ENCODE measurements at places on chromosomes 12 and 14.

DNA sequence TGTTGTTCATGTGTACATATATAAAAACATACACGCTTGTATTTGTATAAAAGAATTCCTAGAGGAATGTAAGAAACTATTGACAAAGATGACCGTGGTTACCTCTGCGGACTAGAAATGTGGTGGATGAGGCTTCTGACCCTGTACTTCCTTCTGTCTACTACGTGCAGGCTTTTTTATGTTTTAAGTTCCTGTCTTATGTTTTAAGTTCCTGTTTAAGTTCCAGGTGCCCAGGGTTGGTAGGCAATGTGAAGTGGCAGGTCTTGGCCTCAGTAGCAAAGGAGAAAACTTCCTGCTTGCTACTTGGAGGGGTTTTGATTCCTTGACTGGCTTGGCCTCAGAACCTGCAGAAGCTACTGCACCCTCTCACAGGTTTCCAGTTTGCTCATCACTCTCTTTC is 11.6 kb downstream of the POMT2 start:
- DNase-seq, result no peak

DNA sequence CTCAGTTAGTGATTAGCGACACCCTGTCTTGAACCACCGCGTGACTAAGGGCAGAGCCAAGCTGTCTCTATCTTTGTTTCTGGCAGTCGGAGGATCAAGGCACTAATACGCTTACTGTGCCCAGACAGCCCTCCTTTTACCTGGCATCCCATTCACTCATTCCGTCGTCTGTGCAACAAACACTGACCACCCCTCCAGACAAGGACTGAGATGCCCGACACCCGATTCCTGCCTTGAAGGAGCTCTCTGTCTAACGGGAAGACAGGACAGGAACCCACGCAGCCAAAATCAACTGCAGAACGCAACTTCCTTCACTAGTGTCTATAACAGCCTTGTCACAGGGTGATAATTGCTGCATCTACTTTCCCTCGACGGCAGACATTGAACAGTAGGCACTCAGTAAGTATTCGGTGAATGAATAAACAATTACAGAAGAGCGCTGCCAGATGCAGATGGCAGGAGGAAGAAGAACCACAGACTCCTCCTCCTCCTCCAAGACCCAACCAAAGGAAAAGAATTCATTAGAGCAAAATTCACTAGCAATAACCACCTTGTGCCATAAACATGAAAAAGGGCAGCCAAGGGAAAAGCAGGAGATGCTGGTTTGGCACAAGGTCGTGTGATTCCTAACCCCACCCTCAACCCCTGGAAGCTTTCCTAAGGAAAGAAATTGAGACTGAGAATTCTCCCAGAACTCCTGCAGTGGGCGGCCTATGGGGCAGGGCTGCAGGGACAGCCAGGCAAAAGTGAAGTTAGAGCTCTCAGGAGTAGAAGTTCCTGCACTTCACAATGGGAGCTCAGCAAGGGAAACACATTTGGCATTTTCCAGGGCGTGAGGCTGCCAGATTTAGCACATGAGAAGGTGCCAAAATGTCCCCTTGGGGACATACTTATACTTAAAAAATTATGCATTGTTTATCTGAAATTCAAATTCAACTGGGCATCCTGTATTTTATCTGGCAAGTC is 186.6 kb upstream of the DIO3 start:
- no peak for DNase-seq

DNA sequence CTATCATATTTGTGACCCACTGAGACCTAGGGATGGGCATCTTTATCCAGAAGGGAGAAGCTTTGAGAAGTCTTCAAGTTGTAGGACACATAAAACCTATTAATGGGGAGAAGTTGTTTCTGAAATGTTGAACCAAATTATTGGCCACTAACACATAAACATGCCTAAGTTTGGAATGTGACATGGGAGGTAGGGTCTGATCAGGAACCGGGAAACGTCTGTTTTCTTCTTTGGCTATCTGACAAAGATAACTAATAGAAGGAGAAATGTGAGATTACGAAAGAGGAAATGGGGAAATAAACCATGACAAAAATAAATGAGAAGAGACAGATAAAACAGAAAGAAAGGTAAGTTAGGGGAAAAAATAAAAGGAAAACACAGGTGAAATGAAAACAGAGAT is 425.2 kb downstream of the EGLN3 start:
- DNase-seq, result no peak

GRCh38 chr12:121823101-121823726 is 19.4 kb downstream of the SETD1B start:
- no peak for DNase-seq

DNA sequence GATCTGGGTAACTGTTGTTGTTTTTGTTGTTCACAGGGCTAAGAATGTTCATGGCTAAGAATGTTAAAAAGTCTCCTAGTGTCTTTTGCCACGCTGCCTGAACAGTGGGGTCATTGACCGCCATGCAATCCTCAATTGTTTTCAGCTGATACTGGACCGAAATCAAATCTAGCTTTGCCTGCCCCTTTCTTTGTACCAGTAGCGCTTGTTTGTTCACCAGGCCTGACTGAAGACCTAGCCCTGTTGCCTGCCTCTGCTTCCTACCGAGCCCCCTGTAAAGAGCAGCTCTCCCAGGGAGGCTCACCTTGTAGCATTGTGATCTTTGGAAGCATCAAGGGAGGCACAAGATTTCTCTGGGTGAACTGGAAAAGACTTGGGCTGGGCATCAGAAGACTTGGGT is 6.7 kb downstream of the PSEN1 start:
- no peak for DNase-seq

GRCh38 chr12:62971769-62972525 is 37.0 kb upstream of the PPM1H start:
- DNase-seq, result no peak

DNA sequence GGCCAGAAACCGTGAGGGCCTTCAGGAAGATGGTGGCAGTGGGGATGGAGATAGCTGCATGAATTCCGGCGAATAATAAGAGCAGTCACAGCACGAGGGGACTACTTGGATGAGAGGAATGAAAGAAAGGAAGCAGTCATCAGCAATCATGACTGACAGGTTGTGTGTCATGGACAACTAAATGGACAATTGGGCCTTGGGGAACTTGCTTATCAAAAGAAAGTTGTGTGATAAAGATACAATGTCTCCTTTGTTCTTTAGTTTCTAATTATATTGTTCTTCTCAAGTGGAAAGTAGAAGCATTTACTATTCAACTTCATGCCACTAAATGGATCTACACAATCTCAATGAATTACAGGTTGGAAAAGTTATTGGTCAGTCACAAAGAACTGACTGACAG is 130.5 kb downstream of the TMTC1 start:
- DNase-seq, result no peak

DNA sequence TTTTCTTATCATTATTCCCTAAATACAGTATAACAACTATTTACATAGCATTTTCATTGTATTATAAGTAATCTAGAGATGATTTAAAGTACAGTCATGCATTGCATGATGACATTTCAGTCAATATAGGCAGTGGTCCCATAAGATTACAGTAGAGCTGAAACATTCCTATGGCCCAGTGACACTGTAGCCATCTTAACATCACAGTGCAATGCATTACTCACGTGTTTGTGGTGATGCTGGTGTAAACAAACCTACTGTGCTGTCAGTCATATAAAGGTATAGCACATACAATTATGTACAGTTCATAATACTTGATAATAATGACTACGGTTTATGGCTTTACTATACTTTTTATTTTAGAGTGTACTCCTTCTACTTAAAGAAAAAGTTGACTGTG is 13.3 kb downstream of the LLPH start:
- no peak for DNase-seq

GRCh38 chr14:75341620-75342019 is 63.0 kb downstream of the FOS start:
- DNase-seq, result no peak

GRCh38 chr12:89391726-89392336 is 39.5 kb upstream of the DUSP6 start:
- no peak for DNase-seq

DNA sequence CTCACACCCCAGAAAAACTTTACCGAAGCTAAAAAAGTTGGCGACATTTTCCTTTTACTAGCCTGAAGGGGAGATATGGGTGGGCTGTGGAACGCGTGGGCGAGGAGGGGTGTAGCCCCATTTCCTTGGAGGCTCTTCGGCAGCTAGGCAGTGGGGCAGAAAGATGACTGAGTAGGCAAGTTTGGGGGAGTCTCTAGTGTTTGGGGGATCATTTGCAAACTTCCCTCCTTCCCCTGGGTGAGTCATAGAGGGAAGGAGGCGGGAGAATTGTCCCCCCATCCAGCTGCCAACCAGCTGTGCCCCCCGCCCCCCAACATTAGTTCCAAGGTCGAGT is 2.3 kb downstream of the GLI1 start:
- DNase-seq, result no peak

- no peak for DNase-seq
Measured at GRCh38 chr12:78060186-78060585, 229.5 kb downstream of the NAV3 start.

DNA sequence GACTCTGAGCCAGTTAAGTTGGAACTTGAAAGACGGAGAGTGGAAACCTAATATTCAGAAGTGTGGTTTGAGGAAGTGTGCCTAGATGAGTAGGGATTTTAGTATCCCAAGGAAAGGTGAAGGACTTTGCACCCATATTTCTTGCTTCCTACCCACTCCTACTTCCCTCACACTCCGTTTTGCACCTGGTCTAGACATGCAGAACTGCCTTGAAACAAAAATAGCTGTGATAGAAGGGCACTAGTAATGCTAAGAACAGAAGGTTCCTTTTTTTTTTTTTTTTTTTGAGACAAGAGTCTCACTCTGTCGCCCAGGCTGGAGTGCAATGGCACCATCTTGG is 732 bp upstream of the ARF3 start:
- DNase-seq, result no peak

- DNase-seq, result no peak
Measured at GRCh38 chr14:89626233-89626806, 209.3 kb upstream of the FOXN3 start.

DNA sequence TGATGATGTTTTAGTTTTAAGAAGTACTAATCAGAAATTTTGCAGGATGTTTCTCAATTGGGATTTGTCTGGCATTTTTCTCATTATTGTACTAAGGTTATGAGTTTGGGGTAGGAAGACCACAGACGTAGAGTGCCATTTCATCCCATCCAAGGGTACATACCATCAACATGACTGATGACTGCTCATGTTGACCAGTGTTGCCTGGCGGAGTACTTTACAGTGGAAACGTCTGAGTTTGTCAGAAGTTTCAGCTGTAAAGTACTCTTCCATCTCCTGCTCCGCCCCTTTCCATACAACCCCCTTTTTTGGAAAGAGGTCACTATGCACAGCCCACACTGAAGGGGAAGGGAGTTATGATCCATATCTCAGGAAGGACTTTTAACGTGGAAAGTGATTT is 74.2 kb downstream of the RCOR1 start:
- DNase-seq, result no peak

DNA sequence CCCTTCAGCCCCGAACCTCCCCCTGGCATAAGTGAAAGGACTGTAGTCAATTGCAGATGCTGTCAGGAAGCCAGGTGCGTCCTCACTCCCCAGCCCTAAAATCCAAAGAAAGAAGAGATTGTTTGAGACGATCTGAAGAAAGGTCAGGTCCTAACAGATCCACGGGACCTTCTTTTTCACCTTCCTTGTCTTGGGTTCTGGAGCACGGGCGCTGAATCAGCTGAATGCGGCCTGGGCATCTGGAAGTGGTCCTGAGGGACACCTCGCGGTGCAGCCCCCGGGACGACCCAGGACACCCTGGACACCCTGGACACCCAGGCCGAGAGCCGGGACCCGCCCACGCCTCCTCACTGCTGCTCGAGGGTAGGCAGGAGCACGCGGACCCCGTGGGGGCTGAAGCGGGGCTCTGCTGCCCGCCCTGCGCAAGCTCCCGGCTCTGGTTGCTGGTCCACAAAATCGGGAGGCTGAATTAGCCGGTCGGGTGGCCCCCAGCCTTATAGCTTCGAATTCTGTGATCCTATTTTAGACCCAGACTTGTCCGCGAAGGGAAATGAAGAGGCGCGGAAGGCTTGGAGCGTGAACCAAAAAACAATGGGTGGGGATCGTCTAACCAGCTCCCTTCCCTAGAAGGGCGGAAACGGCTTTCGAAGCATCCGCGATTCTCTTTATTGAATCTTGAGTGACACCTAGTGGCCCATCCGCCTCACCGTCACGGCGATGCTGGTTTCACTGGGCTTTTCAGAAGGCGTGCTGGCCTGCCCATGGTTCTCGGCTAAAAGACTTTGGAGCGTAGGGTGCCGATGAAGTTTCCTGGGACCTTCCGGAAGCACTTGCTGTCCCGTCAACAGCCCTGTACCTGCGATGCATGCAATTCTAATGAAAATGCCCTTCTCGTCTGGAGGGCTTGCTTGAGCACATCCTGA is 46.4 kb upstream of the PLXNC1 start:
- DNase-seq, result peak; percentile 69

GRCh38 chr12:63103494-63104131 is 47.4 kb downstream of the AVPR1A start:
- DNase-seq, result no peak

DNA sequence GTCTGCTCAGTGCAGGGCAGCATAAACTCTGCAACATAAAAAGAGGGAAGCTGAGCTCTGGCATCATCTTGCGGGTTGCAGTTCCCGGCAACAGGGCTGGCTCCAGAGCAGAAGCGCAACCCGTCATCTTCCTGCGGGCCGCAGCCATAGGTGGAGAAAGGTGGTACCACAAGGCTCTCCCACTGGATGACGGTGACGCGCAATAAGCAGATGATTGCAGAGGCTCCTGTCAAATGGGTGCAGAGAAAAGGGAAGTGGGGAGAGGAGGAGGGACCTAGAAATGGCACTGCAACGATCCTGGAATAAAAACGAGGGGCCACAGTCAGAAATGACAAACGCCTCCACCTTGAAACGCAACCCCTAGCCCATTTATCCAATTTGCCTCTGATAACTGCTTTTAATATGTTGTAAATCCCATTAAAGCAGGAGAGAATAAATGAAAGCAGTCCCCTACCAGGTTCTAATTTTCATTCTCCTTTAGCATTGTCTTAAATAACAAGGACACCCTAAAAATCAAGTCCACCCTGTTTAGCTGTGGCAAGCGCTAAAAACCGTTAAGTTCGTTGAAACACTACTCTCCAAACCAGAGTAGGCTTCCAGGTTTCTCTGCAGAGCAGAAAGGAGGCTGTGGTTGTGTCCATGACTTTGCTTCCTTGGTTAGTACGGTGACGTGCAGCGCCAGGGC is 30.9 kb upstream of the TUBA1C start:
- peak; percentile 26 for DNase-seq

GRCh38 chr12:70043490-70044138 is 199.6 kb upstream of the CNOT2 start:
- no peak for DNase-seq

- DNase-seq, result no peak
Measured at GRCh38 chr14:99569725-99570543, 34.1 kb downstream of the CCDC85C start.

- no peak for DNase-seq
Measured at GRCh38 chr14:95885866-95886265, 9.2 kb downstream of the TUNAR start.

DNA sequence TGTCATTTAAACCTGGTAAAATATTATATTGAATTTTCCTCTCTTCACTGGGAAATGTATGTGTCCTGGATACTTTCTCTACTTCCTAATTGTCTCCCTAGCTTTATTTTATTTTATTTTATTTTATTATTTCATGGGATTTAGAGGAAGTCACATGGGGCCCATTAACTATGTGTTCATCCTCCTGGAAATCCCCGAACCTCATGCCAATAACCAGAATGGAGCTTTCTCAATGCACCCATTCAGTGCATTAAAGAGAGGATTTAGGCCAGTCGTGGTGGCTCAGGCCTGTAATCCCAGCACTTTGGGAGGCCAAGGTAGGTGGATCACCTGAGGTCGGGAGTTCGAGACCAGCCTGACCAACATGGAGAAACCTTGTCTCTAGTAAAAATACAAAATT is 1.3 kb upstream of the RPGRIP1 start:
- no peak for DNase-seq

Data from stimulated activated CD4-positive, alpha-beta T cell treated with anti-CD3 and anti-CD28 coated beads, TNF-alpha, amount 100 ng/mL, for 48 hours (primary cell).